ENCODE measurements at places on chromosomes 1 and 21. TPM values are rescaled to one million over a fixed set of nuclear protein-coding genes. Genes with fewer than 3 reads are reported as not detected.

GRCh38 chr1:243580984-243581383, 269.1 kb downstream of the AKT3 start:
- DNase-seq, result no peak
- peaks cover 58% of the 10 kb centered on the region for H3K36me3 ChIP-seq
- no peaks in the 10 kb centered on the region for H3K27me3 ChIP-seq
- no peak overlapping the region for H3K27ac ChIP-seq
- H3K4me1 ChIP-seq, result no peaks in the 10 kb centered on the region
- no peak overlapping the region for H3K4me3 ChIP-seq

- H3K36me3 ChIP-seq, result no peaks in the 10 kb centered on the region
- H3K27me3 ChIP-seq, result no peaks in the 10 kb centered on the region
- H3K4me1 ChIP-seq, result no peaks in the 10 kb centered on the region
- DNase-seq, result no peak
- H3K4me3 ChIP-seq, result no peak overlapping the region
Measured at GRCh38 chr1:228846952-228847351, 111.7 kb downstream of the RHOU start.

DNA sequence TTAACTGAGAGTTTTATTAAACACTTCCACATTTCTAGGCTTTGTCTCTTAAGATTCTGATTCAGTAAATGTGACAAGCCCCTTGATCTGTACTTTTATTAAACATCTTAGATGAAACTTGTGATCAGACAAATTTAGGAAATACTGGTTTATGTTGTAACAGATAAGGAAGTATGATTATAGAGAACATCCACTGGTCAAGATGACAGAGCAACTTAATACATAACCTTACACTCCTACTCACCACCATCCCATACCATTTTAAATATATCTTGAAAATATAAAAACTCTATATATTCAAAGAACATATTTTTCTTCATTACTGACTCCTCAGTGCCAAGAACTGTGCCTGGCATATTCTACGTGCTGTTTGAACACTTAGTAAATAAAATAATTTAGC, 217.5 kb downstream of the LRRC40 start:
- H3K36me3 ChIP-seq, result no peaks in the 10 kb centered on the region
- no peak overlapping the region for H3K27ac ChIP-seq
- no peaks in the 10 kb centered on the region for H3K4me1 ChIP-seq

- peaks cover under 1% of the 10 kb centered on the region for H3K36me3 ChIP-seq
- no peaks in the 10 kb centered on the region for H3K27me3 ChIP-seq
- peaks cover 93% of the 10 kb centered on the region for H3K4me1 ChIP-seq
- H3K4me3 ChIP-seq, result peak within 1 kb of the TSS; percentile 47
- peak; percentile 88 for DNase-seq
Measured at GRCh38 chr1:113978863-113979702, at the start of gene OLFML3. OLFML3 (plus strand) TSS chr1:113979474; CDS start chr1:113979517, 43 bp downstream.

DNA sequence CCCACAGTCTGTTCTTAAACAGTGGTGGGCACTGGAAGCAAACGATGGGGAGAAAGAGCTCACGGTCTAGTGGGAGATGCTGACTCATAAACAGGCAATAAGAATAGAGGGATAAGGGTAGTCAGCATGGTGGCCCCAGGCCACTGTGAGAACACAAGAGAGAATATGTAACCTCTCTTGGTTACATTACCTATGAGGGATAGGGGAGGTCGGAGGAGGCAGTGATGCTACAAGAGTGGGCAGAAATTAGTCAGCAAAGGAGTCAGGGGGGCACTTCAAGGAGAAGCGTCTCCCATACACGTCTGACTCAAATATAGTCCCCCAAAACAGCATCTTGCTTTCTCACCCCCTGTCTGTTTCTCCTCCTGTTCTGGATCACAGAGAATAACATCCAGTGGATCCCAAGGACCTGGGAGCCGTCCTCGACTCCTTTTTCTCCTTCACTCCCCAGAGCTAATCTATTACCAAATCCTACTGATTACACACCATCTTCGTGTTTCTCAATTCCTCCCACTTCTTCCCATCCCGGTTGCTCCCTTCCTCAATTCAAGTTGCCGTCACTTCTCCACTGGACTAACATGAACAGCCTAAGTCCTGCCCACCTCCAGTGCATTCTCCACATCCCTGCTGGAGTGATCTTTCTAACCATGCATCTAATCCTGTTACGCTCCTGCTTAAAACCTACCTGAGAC, 2.1 kb downstream of the SLAMF8 start:
- H3K4me1 ChIP-seq, result no peaks in the 10 kb centered on the region
- H3K4me3 ChIP-seq, result no peak overlapping the region
- no peak overlapping the region for H3K27ac ChIP-seq
- no peak for DNase-seq

DNA sequence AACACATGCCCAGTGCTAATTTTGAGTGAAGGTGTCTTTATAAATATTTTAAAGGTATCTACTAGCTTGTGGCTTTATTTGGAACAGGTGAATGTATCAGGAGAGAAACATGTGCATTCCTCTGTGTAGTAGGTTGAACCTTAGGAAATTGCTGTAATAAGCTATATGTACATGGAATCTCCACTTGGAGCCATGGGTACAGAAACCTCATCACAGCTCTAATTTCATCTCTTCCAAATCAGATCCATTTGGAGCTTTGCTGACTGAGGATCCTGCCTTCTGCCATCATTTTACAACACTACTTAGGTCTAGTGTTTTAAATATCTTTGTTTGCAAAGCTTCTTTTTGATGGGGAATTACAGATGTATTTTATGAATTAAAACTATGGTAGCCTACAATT, 2.1 kb downstream of the KCNK2 start:
- no peak for DNase-seq
- no peaks in the 10 kb centered on the region for H3K36me3 ChIP-seq
- peaks cover 23% of the 10 kb centered on the region for H3K4me1 ChIP-seq
- peaks cover 52% of the 10 kb centered on the region for H3K27me3 ChIP-seq
- H3K4me3 ChIP-seq, result no peak overlapping the region
- no peak overlapping the region for H3K27ac ChIP-seq

GRCh38 chr1:113963281-113963906, 15.9 kb upstream of the OLFML3 start:
- no peak overlapping the region for H3K27ac ChIP-seq
- H3K36me3 ChIP-seq, result peaks cover 74% of the 10 kb centered on the region
- H3K4me1 ChIP-seq, result peaks cover 17% of the 10 kb centered on the region
- no peak overlapping the region for H3K4me3 ChIP-seq
- no peaks in the 10 kb centered on the region for H3K27me3 ChIP-seq
- DNase-seq, result no peak

- no peak overlapping the region for H3K27ac ChIP-seq
- no peaks in the 10 kb centered on the region for H3K36me3 ChIP-seq
- no peaks in the 10 kb centered on the region for H3K4me1 ChIP-seq
Measured at GRCh38 chr1:195876792-195877191, 731.4 kb downstream of the KCNT2 start.

DNA sequence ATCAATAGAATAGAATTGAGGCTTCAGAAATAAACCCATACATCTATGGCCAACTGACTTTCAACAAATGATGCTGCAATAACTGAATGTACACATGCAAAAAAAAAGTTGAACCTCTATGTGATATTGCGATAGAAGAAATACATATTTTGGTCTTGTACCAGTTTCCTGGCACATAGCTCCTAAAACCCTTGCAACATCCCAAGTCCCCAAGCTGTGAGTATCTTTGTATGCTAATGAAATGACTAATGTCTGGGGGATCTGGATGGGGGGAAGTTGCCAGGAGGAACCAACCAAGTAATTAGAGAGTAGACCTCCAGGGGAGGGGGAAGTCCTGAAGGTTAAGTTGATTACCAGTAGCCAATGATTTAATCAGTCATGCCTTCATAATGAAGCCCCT, 24.4 kb downstream of the BLZF1 start:
- H3K27ac ChIP-seq, result no peak overlapping the region
- DNase-seq, result no peak
- no peak overlapping the region for H3K4me3 ChIP-seq
- H3K36me3 ChIP-seq, result no peaks in the 10 kb centered on the region

DNA sequence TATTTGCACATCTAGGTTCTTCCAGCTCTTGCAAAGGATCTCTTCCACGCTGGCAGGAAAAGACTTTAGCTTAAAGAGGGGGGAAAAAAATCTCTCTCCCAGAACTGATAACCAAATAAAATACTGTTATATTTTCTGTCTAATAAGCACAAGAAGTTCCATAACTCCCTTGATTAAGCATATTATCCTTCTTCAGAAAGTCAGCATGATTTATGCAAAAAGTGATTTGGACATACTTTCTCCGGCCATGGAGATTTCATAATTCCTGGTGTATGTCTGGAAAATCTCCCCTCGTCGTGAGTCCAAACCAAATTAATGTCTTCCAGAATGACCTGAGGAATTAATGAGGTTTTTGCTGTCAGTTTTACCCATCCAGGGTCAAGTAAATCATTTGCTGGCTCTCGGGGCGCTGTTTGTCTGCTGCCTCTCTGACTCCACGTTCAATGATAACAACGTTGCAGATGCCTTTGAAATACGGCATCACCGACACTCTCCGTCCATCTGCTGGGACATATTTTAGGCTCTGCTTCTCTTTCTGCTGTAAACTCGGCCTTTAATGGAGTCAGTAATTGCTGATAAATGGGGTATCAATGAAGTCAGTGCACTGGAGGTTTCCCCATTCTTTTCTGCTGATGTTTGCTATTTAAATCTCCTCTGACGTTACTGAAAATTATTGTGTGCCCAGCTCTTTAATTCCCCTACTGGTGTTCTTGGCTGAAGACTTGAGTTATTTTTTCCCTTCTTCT, 112.9 kb downstream of the HLX start:
- H3K4me1 ChIP-seq, result no peaks in the 10 kb centered on the region
- H3K36me3 ChIP-seq, result no peaks in the 10 kb centered on the region
- no peaks in the 10 kb centered on the region for H3K27me3 ChIP-seq
- peak overlapping the region; percentile 29 for H3K27ac ChIP-seq
- DNase-seq, result no peak

DNA sequence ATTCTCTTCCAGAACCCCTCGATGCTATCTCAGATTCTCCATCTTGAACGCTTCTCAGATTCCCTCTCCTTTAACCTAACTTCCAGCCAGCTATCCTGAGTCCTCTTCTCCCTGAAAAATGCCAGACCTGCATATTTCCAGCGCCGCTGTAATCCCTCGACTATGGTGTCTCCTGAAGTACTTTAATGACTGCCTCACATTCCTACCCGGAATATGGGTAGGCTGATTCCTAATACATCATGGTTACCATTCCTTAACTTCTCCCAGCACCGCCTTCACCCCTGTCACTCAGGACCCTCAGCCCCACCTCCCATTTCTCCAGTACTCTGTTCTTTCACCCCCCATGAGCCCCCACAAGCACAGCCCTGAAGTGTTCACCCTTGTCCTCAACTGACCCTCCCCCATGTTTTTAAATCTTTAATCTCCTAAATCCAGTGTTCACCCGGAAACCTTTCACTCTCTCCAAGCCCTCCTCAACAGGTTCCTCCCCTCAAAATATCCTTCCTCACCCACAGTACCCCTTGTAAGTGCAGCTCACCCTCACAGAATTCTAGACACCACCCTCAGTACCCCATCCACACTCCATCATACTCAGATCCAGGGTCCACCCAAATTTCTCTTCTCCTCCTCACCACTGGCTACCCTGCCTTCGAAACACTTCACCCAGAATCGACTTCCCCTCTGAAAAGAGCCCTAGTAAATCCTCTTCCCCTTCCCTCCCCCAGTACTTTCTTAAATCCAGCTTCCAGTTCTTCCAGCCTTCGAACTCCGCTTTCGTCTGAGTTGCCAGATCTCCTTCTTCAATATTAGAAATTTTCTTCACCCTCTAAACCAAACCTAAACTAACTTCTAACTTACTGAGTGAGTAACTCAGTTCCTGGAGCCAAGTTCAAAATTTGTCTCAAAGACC, 922 bp downstream of the CPT2 start:
- DNase-seq, result no peak
- H3K27me3 ChIP-seq, result no peaks in the 10 kb centered on the region
- peak overlapping the region; percentile 100 for H3K4me3 ChIP-seq
- peak overlapping the region; percentile 100 for H3K27ac ChIP-seq
- H3K36me3 ChIP-seq, result peaks cover 22% of the 10 kb centered on the region

- no peaks in the 10 kb centered on the region for H3K36me3 ChIP-seq
- DNase-seq, result no peak
- peaks cover 22% of the 10 kb centered on the region for H3K4me1 ChIP-seq
- no peak overlapping the region for H3K27ac ChIP-seq
- H3K4me3 ChIP-seq, result no peak overlapping the region
- no peaks in the 10 kb centered on the region for H3K27me3 ChIP-seq
Measured at GRCh38 chr1:183783767-183784637, 20.9 kb upstream of the RGL1 start.

DNA sequence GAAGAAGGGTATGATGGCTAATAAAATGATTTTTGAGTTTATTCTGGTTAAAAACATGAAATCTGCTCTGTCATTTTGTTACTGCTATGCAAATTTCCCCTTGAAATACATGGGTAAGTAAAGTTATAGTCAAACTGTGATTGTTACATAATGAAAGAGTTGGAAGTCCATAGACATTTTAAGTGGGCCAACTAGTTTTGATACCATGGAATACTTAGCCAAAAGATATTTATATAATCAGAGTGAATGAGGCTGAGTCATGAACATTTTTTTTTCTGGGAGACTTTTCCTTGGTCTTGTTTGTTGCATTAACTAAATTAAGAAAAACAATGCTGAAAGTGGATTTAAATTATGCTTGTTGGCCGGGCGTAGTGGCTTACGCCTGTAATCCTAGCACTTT, 58.2 kb upstream of the MPC2 start:
- H3K4me3 ChIP-seq, result no peak overlapping the region
- no peaks in the 10 kb centered on the region for H3K27me3 ChIP-seq
- no peak overlapping the region for H3K27ac ChIP-seq

- no peak overlapping the region for H3K27ac ChIP-seq
- no peaks in the 10 kb centered on the region for H3K4me1 ChIP-seq
- no peaks in the 10 kb centered on the region for H3K36me3 ChIP-seq
- no peak for DNase-seq
Measured at GRCh38 chr1:230542681-230543080, 99.6 kb upstream of the COG2 start.

- no peaks in the 10 kb centered on the region for H3K27me3 ChIP-seq
- DNase-seq, result peak; percentile 12
- H3K4me3 ChIP-seq, result no peak overlapping the region
- H3K4me1 ChIP-seq, result no peaks in the 10 kb centered on the region
- H3K36me3 ChIP-seq, result no peaks in the 10 kb centered on the region
Measured at GRCh38 chr21:35102488-35103371, 53.6 kb upstream of the RUNX1 start.

- H3K27ac ChIP-seq, result no peak overlapping the region
- H3K36me3 ChIP-seq, result no peaks in the 10 kb centered on the region
- H3K27me3 ChIP-seq, result no peaks in the 10 kb centered on the region
Measured at GRCh38 chr1:89888480-89889322, 67.9 kb downstream of the LRRC8D start.

DNA sequence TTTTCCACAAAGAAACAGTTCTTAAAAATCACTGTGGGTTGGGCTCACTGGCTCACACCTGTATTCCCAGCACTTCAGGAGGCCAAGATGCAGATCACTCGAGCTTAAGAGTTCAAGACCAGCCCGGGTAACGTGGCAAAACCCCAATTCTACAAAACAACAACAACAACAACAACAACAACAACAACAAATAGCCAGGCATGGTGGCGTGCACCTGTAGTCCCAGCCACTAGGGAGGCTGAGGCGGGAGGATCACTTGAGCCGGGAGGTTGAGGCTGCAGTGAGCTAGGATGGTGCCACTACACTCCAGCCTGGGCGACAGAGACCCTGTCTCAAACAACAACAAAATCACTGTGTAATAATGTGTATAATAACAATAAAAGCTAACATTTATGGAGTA, 40.8 kb downstream of the CDCP2 start:
- no peak for DNase-seq
- H3K27ac ChIP-seq, result no peak overlapping the region
- no peaks in the 10 kb centered on the region for H3K4me1 ChIP-seq
- no peaks in the 10 kb centered on the region for H3K27me3 ChIP-seq
- H3K4me3 ChIP-seq, result no peak overlapping the region
- H3K36me3 ChIP-seq, result no peaks in the 10 kb centered on the region

The ANXA9 gene
- total RNA-seq, result 12.2 TPM

The CCDC17 gene
- 5.7 TPM for total RNA-seq

The KPRP gene
- not detected for total RNA-seq

The SPATA17 gene
- 1.5 TPM for total RNA-seq

The SLC44A3 gene
- total RNA-seq, result 8.1 TPM

The MYOG gene
- total RNA-seq, result not detected
